AG08395 (cell line): ENCODE measurements at places on chromosomes 7 and 10.

DNA sequence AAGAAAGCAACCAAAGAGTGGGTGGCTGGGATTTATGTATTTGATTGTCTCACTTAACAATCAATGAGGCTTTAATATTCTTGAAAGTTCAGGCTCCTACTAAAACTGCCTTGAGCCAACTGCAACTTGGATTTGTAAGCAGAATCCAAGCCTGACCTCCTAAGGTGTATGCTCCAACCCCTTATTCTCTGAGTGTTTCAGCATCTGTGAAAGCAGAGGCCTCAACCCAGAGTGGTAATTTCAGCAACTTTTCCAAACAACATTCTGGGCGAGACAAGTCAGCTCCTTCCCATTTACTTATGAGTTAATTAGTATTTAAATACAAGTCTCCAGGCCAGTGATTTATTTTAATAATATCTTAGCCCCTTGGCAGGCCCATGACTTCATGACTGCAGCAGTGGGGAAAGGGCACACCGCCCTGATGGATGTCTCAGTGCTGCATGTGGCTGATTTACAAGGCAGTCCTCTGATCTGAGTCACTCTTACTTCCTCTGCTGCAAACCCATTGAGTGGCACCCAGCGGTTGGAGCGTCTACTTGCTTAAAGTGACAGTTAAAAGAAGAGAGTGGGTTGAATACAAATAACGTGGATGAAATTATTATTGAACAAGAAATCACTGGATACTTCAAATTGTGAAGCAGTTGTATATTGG is 209.1 kb downstream of the TRIL start:
- DNase-seq: no peak

- DNase-seq: no peak
Observed at GRCh38 chr7:2596464-2597272, 35.1 kb upstream of the TTYH3 start.

DNA sequence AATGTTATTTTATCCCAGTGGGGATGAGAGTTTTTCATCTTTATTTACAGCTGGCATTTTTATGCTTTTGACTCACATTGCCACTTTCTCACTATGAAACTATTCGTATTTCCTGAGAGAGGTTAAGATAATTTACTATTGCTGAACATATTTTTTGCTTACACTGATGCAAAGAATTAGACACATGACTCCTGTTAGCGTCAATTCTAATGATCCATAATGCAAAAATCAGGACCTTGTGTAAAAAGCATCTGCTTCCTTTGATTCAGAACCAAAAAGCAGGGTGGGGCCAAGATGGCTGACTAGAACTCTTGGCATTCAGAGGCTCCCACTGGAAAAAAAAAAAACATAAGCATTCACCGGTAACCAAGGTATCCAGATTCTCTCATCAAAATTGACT is 464.8 kb downstream of the SEMA3D start:
- peak; percentile 7 for DNase-seq

DNA sequence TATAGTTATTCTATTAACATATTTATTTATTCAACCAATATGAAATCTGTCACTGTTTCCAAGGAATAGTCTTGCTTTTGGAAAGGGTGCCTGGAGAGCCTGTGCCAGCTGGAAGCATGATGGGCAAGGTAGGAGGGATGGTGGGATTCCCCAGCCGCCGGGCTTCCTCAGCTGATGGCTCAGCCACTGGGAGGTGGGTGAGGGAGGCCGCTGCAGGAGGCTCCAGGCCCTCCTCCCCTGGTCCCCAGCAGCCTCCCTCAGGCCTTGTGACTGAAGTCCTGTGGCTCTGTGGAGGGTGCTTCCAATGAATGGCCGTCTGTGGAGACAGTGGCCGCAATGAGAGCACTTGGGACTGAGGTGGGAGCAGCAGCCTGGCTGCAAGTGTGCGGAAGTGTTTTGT is 27.0 kb downstream of the SPAG6 start:
- DNase-seq: no peak

- DNase-seq: peak; percentile 83
Observed at GRCh38 chr7:55308186-55308929, 56.8 kb upstream of the LANCL2 start.

DNA sequence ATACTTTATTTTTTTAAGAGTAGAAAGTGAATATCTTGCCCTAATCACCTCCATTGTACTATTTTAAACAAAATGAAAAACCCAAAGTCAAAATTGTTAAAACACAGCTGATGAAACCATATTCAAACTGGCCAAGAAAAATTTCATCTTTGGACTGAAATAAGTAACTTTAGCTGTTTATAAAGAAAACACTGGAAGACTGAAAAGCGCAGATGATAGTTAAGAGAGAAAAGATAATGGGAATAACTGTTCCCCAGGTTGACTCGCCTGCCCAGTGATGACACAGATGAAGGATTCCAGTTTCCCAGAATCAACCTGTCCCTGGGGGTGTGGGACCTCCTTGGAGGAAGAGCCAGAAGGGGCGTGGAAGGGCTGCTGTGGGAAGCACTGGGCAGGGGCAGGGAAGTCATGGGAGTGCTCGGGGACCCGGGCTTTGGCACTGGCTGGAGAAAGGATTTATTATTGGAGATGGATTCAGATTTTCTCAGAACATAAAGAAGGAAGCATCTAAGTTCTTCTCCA is 43.1 kb downstream of the DENND2A start:
- no peak for DNase-seq

DNA sequence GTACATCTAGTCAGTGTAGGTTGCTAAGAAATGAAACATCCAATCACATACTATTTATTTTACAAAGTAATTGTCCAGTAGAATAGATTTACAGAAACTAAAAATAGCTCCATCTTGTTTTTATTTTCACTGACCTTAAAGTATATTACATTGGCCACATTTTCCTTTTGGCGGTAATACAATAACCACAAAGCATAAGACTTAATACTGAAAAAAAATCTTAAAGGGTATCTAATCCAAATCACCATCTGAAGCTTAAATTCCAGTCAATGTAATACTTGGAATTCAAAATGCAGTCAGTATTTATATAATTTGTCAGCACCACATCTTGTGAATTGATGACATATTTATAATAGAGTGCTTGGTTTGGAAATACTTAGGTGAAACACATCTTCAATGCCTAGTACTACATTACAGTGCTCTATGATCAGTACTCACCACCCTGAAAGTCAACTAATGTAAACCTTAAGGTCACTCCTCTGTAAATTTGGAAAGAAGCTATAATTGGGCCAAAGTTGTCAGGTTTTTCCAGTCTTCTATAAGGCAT is 8.9 kb downstream of the ANKMY2 start:
- peak; percentile 13 for DNase-seq

- DNase-seq: no peak
Observed at GRCh38 chr7:105680505-105681187, 99.4 kb upstream of the EFCAB10 start.

DNA sequence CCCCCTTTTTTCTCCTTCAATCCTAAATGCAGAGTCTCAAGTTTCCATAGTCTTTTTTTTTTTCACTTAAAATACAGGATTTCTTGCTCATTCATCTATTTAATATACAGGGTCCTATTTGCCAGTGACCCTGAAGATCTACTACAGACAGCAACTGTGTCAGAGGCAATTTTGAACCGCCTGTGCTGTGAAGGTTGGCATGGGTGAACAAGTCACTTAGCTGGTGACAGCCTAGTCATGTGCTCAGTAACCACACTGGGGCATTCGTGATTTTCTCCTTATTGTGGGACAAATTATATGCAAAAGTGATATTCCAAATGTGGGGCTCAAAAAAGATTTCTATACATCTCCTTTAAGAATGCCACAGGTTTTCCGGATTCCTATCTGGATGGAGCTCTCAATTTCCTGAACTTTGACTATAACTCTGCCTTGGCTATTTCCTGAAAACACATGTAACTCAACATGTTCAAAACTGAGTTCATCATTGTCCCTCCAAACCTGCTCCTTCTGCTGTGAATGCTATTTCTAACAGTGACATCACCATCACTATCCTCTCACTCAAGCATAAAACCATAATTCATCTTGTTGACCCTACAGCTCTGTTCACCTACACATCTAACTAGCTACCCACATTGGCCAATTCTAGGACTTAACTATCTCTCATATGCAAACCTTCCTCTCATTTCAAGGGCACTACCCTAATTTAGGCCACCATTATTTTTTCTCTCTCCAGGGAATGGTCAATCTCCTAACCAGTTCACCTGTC is 36.7 kb downstream of the CDK6 start:
- no peak for DNase-seq

GRCh38 chr10:110969183-110969582 is 49.8 kb downstream of the SHOC2 start:
- no peak for DNase-seq
